ENCODE measurements at places on chromosomes 3 and 15. TPM values are rescaled to one million over a fixed set of nuclear protein-coding genes. Genes with fewer than 3 reads are reported as not detected.

CCDC191 gene
- 0.78 TPM for total RNA-seq

TERC gene
- total RNA-seq, result 2.6 TPM

ZIC4 gene
- not detected for total RNA-seq

ILDR1 gene
- total RNA-seq, result 0.16 TPM

SHC4 gene
- total RNA-seq, result 1.5 TPM

SLCO2A1 gene
- total RNA-seq, result 7.8 TPM

SYNPR gene
- total RNA-seq, result not detected

HYAL2 gene
- 39.0 TPM for total RNA-seq

C3orf70 gene
- total RNA-seq, result 2.0 TPM

SAXO2 gene
- total RNA-seq, result 2.2 TPM

EXD1 gene
- total RNA-seq, result not detected

CRYGS gene
- total RNA-seq, result 1.2 TPM

GOLGA8T gene
- total RNA-seq, result 0.65 TPM

LSG1 gene
- 20.9 TPM for total RNA-seq

GADL1 gene
- not detected for total RNA-seq

ISLR gene
- 13.8 TPM for total RNA-seq

SERINC4 gene
- total RNA-seq, result 0.30 TPM

HYAL1 gene
- total RNA-seq, result 70.1 TPM

SEMA7A gene
- total RNA-seq, result 1.6 TPM

RPL4 gene
- total RNA-seq, result 1,478 TPM

MUC20 gene
- total RNA-seq, result 4.6 TPM

CD276 gene
- total RNA-seq, result 35.6 TPM

TRIM59 gene
- total RNA-seq, result 0.73 TPM

OIP5 gene
- total RNA-seq, result 0.51 TPM

CFAP44 gene
- 2.2 TPM for total RNA-seq

P2RY12 gene
- 1.4 TPM for total RNA-seq

PLSCR5 gene
- total RNA-seq, result not detected

TMC3 gene
- not detected for total RNA-seq

SEMA6D gene
- total RNA-seq, result 17.7 TPM

XCR1 gene
- total RNA-seq, result not detected

PML gene
- 22.3 TPM for total RNA-seq

TMIE gene
- 0.89 TPM for total RNA-seq

ERICH6 gene
- total RNA-seq, result not detected

RTP4 gene
- total RNA-seq, result 1.2 TPM

CHST2 gene
- 1.9 TPM for total RNA-seq

TM4SF4 gene
- not detected for total RNA-seq

TM6SF1 gene
- 5.0 TPM for total RNA-seq

UROC1 gene
- total RNA-seq, result not detected

ZNF445 gene
- total RNA-seq, result 12.7 TPM

RASGRP1 gene
- total RNA-seq, result 0.46 TPM

DLEC1 gene
- 0.08 TPM for total RNA-seq

PIGBOS1 gene
- 7.0 TPM for total RNA-seq

ZNF197 gene
- 12.1 TPM for total RNA-seq

ADCY5 gene
- 232 TPM for total RNA-seq

IL17RD gene
- 6.7 TPM for total RNA-seq

MPI gene
- total RNA-seq, result 60.8 TPM

GOLGA8M gene
- 2.6 TPM for total RNA-seq

GOLGA6D gene
- not detected for total RNA-seq

JAGN1 gene
- total RNA-seq, result 19.1 TPM

PPIB gene
- total RNA-seq, result 127 TPM
